ENCODE measurements at places on chromosomes 1 and 21.

GRCh38 chr1:26015358-26015757, 6.2 kb upstream of the EXTL1 start:
- no peak for DNase-seq

DNA sequence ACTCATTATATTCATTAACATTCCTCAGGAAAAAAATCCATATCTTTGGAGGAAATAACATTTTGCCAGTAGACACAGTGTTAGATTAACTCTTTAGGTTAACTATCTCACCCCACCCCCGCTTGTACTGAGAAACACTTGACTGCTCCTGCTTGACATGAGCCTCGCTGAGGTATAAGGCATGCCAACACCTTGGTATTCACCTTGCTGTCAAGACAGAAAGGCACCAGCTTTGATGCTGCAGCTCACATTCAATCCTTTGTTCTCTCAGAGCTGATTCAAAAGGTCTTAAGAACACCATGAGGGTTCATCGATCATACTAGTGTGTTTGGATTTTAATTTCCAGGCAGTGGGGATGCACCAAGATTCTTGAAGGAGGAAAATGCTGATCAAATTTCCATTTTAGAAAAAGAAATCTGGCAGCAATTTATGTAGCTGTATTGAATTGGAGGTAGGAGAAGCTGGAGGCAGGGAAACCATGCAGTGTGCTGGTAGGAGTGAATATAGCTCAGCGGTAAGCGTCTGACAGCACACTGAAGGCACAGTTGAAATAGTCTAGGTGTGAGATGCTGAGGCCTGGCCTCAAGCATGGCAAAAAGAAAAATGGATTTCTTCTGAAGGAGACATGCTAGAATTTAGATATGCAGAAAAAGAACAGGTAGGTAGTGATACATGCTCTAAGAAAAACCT, 108.0 kb upstream of the ST6GALNAC5 start:
- no peak for DNase-seq

- no peak for DNase-seq
Observed at GRCh38 chr1:7578206-7578605, 192.9 kb upstream of the VAMP3 start.

GRCh38 chr1:35619237-35620121, 21.8 kb downstream of the PSMB2 start:
- DNase-seq: no peak

GRCh38 chr1:44723064-44723463, 7.9 kb downstream of the RNU5D-1 start:
- DNase-seq: no peak

DNA sequence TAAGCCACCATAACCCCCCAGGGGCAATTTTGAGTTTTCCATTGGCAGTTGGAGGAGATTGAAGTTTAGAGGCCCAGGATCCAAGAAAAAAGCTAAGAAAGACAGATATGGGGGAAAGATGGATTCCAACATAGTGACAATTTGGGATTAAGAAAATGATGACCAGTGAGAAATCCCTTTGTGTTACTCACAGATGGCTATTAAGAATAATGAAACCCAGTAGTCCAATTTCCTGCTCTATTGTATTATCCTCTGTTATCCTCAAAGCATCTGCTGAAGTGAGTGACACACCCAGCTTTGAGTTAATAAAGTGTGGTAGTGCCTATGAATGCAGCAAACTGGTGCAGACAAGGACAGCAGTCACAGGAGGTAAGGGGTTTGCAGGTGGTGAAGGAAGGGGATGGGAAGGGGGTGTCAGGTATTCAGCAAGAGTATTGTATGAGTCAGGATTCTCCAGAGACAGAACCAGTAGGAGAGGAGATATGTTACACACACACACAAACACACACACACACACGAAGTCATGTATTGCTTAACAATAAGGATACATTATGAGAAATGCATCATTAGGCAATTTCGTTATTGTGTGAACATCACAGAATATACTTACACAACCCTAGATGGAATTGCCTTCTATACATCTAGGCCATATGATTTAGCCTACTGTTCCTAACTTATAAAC, 112.4 kb upstream of the VANGL1 start:
- no peak for DNase-seq

GRCh38 chr1:7586031-7586941, 184.8 kb upstream of the VAMP3 start:
- peak; percentile 58 for DNase-seq

- DNase-seq: no peak
Observed at GRCh38 chr21:25375675-25376074, 231.6 kb downstream of the MRPL39 start.

- DNase-seq: no peak
Observed at GRCh38 chr1:85245891-85246290, 13.6 kb downstream of the C1orf52 start.

GRCh38 chr1:226846786-226847185, 23.6 kb upstream of the PSEN2 start:
- DNase-seq: no peak

GRCh38 chr1:58574816-58575215, 2.2 kb downstream of the TACSTD2 start:
- DNase-seq: no peak

DNA sequence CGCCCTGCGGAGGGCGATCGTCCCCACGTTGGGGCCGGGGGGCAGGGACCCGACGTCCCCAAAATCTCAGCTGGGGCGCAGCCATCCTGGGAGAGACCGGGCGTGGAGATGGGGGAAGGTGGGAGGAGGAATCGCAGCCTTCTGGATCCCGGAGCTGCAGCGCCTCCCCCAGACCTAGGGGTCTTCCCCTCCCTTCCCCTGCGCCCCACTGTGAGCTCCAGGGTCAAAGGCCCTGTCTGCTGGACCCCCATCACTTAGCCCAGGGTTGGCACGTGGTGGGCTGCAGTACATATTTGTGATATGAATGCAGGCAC, 90.2 kb upstream of the VAMP3 start:
- DNase-seq: no peak

DNA sequence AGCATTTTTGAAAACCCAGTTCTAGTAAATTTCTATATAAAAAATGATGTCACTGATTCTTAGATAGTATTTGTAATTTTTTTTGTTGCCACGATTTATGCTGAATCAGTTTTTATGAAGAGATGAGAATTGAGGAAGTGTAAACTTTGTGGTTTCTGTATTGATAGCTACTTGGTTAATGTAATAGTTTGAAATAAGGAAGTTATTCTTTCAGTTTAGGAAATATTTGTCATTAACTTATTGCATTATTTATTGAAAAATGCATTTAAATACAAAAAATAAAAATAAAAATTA, 97.8 kb downstream of the ZFYVE9 start:
- no peak for DNase-seq

GRCh38 chr1:22747021-22747734, 36.5 kb downstream of the EPHB2 start:
- DNase-seq: no peak

GRCh38 chr1:160200786-160201185, 4.4 kb upstream of the PEA15 start:
- DNase-seq: no peak

DNA sequence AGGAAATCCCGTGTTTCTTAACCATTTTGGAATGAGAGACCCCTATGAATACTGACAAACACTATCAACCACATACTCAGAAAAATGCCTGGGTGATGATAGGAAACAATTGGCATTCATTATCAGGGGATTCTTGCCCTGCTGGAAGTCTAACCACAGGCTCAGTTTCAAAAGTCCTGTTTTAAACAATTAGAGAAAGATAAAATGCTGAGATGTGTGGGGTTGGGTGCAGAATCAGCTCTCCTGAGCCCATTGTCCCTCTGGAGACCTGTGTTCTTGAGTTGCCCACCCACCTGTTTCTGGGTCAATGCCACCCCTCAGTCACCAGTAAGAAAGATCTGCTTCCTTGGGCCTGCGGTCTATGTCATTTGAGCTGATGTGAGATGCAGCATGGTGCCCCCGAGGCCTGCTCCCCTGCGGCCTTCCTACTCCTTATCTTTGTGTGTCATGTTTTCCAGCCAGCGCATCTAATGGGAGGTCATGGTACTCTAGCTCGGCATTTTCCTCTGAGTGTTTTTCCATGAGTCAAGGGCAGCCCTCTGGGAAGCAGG, 130.3 kb upstream of the PLXNA2 start:
- no peak for DNase-seq

- no peak for DNase-seq
Observed at GRCh38 chr1:116712510-116712909, 41.7 kb upstream of the CD2 start.

DNA sequence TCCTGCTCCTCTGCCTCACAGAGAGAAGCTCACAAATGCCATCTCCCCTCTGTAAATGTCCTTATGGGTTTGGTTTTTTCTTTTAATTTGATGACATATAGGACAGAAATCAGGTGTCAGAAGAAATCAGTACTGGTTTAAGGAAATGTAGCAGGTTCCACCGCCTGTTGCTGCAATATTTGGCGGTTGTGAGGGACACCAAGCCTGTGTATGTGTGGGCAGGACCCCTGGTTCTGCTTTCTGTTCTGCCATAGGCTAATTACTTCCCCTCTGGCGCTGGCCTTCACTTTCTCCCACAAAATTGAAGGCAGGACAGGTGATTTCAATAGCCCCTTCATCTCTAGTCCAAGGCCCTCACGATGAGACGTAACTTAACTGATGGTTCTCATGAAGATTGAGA, 69.2 kb downstream of the PRDM2 start:
- DNase-seq: no peak

- no peak for DNase-seq
Observed at GRCh38 chr1:87197156-87197555, 131.5 kb upstream of the LMO4 start.

- DNase-seq: no peak
Observed at GRCh38 chr1:165484532-165484931, 39.6 kb upstream of the RXRG start.

Data from SK-N-DZ (cell line).